GM13976 (cell line): ENCODE measurements at places on chromosomes 2 and 18.

GRCh38 chr2:191582355-191582754 is 95.6 kb upstream of the NABP1 start:
- DNase-seq: no peak

- DNase-seq: no peak
Measured at GRCh38 chr18:7470101-7470500, 97.0 kb upstream of the PTPRM start.

DNA sequence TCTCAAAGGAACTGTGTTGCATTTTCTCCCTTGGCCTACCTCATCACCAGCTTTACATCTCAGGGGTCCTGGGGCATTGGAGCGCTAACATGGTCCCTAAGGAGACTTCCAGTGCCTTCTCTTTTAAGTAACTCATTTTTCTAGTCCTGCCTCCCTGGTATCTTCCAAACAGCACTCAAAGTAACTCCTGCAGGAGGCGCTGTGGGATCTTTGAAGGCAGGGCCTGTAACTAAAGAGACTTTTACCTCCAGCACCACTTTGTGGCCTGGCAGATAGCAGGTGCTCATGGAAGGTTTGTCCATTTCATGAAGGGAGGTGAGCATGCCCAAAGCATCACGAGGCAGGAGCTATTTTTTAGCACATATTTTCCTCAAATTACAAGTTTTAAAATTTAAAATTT is 411.0 kb upstream of the GYPC start:
- peak; percentile 51 for DNase-seq

DNA sequence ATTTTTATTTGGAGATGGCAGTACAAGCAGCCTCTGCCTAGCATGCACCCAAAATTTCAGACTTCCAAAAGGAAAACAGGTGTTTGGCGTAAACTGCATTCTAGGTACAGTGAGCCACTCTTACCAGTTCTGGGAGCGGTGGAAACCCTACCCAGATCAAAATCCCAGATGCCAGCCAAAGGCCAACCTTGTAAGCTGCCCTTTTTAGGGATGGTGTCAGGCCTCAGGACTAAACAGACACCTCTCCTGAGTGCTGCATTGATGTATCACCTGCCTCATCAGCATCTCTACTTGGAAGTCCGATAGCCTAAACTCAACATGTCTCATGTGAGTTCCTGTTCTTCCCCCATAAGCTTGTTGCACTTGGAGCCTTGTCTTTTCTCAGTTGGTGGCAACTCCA is 104.0 kb downstream of the MAP4K4 start:
- DNase-seq: no peak

- DNase-seq: no peak
Measured at GRCh38 chr2:10770956-10771750, 41.4 kb downstream of the PDIA6 start.

DNA sequence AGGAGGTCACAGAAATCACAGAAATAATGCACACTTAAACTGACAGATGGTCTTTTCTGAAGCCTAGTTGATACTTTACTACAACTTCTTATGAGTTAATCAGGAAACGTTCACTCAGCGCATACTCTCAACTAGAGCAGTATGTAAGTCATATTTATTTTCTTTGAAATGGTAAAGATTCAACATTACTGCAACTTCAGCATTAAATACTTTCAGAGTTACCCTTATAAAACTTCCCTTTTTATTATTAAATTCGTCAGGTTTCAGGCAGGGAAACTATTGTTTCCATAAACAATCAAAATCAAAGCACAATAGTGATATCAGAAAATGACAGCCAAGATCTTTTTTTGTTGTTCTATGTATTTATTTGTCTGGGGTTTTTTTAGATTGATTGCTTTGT is 222.6 kb upstream of the RND3 start:
- DNase-seq: no peak

GRCh38 chr2:178404368-178404767 is 46.6 kb downstream of the PRKRA start:
- peak; percentile 75 for DNase-seq

DNA sequence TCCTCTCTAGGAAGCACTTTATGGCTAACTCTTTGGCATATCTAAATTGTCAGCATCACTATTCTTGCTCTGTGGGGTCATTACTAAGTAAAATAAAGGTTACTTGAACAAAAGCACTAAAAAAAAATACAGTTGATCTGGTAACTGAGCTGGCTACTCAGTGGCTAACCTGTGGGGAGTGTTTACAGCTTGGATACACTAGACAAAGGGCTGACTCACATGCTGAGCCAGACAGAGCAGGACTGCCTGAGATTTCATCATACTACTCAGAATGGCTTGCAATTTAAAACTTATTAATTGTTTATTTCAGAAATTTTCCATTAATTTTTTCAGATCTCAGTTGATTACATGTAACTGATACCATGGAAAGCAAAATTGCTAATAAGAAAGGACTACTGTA is 1690.4 kb upstream of the SLC39A10 start:
- no peak for DNase-seq

GRCh38 chr2:147525819-147526489 is 318.9 kb upstream of the ACVR2A start:
- DNase-seq: no peak
